ENCODE measurements at places on chromosomes 13 and 19.
A peak's percentile ranks its signal among the peaks of the same experiment; 100 is the strongest.

GRCh38 chr13:49499889-49500660 is 4.3 kb downstream of the PHF11 start:
- no peak for DNase-seq

GRCh38 chr19:41410336-41411054 is 12.9 kb downstream of the BCKDHA start:
- no peak for DNase-seq

DNA sequence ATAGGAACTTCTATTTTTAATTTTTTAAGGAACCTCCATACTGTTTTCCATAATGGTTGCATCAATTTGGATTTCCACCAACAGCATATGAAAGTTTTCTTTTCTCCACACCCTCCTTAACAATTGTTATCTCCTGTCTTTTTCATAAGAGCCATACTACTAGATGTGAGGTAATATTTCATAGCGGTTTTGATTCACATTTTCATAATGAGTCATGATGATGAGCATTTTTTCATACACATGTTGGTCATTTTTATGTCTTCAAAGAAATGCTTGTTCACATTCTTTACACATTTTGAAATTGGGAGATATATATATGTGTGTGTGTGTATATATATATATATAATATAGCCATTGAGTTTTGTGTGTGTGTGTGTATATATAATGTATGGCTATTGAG is 420.3 kb upstream of the PCDH9 start:
- no peak for DNase-seq

DNA sequence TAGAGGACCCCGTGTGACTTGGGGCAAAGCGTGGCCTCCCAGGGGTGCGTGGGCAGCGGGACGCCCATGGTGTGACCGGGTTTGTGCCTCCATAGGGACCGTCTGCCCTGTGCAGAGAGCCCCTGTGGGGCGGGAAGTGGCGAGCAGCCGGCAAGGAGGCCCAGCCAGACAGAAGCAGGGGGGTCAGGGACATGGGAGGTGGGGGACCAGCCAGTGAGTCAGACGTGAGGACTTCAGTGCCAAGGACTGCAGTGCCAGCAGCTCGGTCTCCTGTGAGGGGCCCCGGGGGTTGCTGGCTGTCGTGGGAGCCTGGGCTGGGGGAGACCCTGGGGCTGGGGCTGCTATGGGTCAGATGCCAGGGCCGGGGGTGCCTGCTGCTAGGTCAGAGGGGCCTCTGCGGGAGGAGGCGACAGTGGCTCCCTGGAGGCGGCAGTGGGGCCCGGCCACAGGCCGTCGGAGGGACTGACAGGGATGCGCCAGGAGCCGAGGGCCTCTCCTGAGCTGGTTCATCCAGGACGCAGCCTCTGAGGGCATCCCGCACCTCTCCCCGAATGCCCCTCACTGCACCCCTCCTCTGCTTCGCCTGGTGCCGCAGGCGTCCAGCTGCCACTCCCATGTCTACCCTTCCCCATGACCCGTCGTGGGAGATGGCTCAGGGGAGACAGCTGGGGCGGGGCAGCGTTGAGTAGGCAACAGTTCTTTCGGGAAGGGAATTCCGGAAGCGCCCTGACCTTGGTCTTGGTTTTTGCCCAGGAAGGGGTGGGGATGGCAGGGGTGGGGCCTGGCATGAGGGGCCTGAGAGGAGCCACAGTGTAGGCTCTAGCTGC is 80.0 kb downstream of the KDM4B start:
- no peak for DNase-seq

DNA sequence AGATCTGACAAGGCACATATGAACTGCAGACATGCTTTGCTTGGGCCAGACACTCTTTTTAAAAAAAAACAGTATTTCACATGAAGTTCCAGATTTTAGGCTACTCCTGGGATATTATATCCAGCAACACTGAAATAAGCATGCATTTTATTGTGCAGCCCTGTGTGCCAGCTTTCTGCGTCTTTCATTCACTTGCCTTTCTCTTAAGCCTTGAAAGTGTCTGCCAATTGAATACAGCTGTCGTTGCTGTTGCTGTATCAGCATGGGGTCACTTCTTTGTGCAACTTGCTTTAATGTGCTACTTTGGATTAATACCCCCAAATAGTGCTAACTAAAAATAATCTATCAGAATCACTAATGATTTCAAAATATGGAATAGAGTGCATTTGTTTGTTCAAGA is 657.8 kb downstream of the SLITRK6 start:
- no peak for DNase-seq

GRCh38 chr13:48728226-48728625 is 74.5 kb downstream of the CYSLTR2 start:
- DNase-seq, result no peak

- DNase-seq, result no peak
Measured at GRCh38 chr13:37369616-37370015, 229.0 kb downstream of the POSTN start.

DNA sequence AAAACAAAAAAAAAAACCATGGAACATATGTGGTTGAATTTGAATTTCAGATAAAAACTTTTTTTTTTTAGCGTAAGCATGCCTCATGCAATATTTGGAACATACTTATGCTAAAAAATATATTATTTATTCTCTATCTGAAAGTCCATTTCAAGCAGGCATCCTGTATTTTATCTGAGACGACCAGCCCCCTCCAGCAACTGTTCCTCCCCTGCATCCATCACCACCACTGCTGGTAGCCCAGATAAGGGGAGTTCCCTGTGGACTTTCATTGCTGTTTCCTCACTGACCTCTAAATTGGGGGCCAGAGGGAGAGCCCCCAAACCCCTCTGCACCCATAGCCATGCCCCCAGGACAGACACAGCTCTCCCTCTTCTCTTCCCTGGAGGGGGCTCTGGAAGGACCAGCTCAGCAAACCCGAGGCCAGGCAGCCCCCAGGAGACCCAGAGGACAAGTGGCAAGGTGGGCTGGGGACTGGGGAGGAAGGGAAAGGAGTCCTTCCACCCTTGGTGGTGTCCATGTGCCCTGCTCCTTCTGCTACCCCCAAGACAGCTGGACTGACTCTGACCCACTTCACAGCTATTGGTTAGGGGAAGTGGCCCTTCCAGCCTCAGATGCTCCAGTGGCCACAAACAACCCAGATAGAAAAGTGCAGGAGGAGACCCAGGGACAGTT is 6.6 kb upstream of the SIGLEC12 start:
- no peak for DNase-seq

GRCh38 chr19:13146763-13147563 is 3.2 kb downstream of the STX10 start:
- DNase-seq, result peak; percentile 96

DNA sequence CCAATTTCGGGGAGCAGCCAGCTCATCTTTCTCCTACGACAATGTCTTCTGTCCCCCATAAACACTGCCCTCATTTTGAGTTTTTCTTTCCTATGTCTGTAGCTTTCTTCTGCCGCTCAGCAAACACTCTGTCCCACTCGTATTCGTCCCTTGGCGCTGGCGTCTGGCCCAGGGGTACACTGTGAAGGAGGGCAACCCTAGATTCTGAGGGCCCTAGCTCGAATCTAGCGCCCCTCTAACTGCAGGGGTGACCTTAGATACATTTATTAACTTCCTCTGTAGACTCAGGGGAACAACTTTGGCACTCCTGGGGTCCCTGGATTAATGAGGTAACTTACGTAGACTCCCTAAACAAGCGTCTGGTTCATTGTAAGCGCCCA is 677 bp upstream of the LRCH1 start:
- DNase-seq, result no peak

GRCh38 chr13:37656247-37656940 is 57.8 kb upstream of the POSTN start:
- peak; percentile 55 for DNase-seq

DNA sequence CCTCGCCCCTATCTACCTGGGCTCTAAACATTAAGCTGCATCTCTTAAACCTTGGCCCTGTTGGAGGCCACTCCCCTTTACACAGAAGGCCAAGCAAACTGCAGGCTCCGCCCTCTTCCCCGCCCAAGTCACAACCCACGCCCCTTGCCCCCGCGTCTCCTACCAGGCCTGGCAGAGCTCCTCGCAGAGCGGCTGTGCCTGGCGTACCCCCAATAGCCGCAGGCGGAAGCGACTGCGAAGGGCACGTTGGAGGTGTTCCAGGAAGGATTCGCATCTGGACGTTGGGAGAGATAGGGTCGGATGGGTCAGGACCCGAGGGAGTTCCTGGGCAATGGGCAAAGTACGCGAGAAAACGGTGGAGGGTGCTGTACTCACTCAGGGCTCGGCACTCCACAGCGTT is 5.9 kb downstream of the RTBDN start:
- no peak for DNase-seq

DNA sequence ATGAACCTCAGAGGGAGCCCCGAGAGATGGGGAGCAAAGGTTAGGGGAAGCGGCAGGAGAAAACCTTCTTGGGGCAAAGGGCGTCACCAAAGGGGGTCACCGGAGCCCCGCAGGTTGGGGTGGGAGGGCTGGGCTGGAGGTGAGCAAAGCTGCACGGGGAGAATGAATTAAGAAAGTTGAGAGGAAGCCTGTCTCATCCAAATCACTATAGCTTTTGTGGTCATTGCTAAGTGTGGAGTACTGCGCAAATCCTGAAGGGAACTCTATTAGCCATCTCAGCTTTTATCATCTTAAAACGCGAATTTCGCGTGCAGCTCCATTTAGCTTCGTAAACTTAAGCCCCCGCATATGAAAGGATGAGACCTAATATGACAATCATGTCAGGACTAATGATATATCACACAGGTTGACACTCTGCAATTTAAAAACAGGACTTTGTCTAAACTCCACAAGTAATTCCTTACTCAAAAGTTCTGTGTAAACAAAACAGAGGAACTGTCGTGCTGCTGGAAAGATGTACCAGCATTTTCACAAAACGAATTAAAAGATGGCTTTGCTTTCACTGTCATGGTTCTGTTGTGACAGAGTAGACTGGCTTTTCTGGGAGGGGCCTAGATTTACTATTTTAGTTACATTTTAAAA is 631 bp downstream of the LACC1 start:
- no peak for DNase-seq

GRCh38 chr19:7607874-7608560 is 12.4 kb downstream of the CAMSAP3 start:
- DNase-seq, result no peak

GRCh38 chr19:45558399-45558878 is 26.2 kb downstream of the OPA3 start:
- DNase-seq, result no peak

DNA sequence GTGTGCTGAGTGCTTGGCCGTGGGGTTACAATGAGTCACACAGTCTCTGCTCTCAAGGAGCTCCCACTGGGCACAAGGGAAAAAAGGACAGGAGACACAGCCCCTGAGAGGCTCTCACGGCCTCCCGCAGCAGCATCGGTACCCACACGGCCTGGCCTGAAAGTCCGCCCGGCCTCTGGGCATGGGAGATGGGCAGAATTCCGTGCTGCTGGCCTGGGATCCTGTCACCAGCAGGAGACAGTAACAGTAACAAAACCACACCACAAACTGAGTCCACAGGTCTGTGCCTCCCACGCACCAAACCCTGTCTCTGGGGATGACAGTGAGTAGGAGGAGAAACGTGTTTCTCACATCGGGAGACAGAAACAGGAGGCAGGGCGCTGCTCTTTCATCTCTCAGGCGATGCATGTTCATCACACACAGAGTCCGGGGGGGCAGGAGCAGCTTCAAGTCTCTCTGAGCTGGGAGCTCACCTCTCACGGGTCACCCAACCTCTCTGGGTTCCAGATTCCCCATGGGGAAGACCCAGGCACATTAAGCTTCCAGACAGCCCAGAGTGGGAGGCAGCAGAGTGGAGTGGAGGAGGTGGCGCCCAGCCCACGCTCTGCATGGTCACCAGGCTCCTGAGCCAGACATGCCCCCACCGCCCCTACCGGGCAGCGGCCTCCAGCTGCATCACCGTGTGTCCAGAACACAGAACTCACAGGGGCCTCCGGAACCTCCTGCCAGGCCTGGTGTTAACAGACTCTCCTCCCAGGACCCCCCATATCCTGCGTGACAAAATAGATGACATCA is 124.7 kb upstream of the VSTM2B start:
- DNase-seq, result no peak

DNA sequence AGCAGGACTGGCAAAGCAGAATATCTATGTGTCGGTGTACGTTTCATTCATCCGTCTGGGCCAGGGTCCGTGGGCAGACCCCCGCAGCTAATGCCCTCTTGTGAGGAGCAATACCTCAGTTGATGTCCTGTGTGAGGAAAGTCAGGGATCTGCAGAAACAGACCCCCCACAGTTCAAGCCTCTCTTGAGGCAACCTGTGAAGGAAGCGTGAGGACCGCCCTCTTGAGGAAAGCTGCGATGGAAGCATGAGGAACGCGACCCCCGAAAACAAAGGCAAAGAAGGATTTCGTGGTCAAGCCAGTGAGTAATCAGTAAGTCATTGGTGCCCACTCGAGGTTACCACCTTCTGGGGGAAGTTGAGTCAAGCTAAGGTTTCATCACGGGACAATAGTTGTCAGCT is 20.9 kb upstream of the ZNF83 start:
- DNase-seq, result no peak

GRCh38 chr13:29785978-29786377 is 64.4 kb downstream of the UBL3 start:
- no peak for DNase-seq

GRCh38 chr19:13164343-13165161 is 14.3 kb downstream of the IER2 start:
- DNase-seq, result no peak

DNA sequence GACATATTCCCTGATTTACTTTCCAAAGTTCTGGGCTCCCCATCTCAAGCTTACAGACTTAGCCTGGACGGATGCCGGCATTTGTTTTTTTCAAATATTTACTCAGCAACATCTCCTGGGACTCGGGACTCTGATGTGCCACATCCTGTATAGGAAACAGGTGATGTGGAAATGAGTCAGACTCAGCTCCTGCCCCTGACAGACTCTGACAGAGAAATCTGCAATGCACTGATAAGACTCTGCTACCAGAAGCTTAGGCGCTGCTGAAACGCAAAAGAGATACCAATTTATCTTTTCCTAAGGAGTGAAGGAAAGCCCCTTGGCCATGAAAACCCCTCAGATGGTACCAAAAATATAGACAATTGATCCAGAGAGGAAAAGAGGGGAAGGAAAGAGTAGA is 16.2 kb downstream of the LAIR2 start:
- no peak for DNase-seq

DNA sequence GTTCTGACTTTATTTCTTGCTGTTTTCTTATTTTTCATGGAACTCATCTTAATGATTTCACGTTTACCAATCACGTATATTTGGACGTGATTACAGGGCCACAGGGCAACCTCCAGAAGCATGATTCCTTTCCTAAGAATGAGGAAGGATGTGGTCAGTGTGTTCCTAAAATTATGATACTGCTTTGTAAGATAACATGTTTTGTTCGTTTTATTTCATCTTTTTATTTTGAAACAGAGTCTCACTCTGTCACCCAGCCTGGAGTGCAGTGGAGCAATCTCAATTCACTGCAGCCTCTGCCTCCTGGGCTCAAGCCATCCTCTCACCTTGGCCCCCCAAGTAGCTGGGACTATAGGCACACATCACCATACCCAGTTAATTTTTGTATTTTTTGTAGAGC is 24.8 kb upstream of the LAIR1 start:
- no peak for DNase-seq

GRCh38 chr13:23268441-23268840 is 87.7 kb downstream of the SGCG start:
- no peak for DNase-seq

DNA sequence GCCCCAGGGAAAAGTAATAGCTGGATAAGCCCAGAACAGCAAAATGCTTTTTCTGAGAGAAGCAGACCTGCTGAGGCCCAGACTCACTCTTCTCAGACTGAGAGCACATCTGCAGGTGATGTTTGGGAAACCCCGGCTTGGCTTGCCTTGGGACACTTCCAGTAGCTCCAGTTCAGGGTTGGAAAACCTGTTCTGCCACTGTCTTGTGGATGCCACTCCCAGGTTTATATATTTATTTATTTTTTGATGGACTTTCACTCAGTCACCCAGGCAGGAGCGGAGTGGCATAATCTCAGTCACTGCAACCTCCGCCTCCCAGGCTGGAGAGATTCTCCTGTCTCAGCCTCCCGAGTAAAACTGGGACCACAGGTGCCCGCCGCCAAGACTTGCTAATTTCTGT is 8.0 kb upstream of the SMARCA4 start:
- no peak for DNase-seq

All from HFF-Myc (cell line).